ENCODE measurements at places on chromosomes 12 and 14.

GRCh38 chr14:21894003-21894897, 220.6 kb upstream of the OR4E1 start:
- DNase-seq, result peak; percentile 15

DNA sequence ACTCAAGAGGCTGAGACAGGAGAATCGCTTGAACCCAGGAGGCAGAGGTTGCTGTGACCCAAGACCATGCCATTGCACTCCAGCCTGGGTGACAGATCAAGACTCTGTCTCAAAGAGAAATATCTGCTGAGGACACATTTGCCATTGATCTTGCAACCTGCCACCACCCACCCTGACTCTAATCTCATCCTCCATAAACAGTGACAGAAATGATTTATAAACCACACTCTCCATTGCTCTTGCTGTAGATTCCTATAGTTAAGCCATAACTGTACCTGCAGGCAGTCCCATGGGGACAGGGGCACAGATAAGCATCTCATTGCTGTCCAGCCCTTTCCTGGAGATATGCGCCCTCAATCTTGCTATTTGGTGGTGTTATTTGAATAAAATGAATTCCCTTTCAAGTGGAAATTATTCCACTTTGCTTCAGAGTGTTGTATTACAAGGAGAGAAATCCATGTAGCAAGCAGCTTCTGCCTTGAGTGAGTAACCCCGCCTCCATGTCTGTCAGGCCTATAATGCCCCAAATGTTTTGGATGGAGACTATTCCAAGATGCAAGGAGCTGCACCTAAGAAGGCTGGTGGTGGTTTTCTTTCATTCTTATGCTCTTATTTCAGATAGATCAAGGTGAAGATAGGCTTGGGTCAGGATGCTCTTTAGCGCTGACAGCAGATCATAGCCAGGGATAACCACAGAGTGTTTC, 3.0 kb upstream of the ZDHHC22 start:
- no peak for DNase-seq

GRCh38 chr12:82687021-82688011, 610 bp downstream of the TMTC2 start:
- peak; percentile 41 for DNase-seq

DNA sequence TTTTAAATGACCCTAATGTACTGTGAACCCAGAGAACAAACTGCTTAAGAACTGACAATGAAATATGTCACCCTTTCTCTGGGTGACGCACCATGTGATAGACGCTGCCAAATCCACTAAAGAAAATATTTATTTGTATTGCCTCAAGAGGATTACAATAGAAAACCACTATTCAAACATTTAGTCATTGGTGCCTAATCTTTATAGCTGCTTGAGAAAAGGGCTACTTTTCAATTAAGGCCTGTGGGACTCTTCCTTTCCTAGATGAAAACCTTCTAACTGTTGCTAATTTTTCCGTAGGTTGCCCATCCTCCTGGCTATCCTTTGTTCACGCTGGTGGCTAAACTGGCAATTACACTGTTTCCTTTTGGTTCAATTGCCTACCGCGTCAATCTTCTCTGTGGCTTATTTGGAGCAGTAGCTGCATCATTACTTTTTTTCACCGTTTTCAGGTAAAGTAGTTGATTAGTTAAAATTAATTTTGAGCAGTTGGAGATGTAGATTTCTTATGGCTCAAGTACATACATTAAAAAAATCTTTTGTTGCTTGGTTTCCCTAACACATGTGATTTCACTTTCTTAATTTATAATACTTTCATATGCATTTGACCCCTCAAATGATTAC, 6.0 kb downstream of the TMEM260 start:
- DNase-seq, result no peak

GRCh38 chr12:115891556-115892164, 385.8 kb downstream of the MED13L start:
- no peak for DNase-seq

DNA sequence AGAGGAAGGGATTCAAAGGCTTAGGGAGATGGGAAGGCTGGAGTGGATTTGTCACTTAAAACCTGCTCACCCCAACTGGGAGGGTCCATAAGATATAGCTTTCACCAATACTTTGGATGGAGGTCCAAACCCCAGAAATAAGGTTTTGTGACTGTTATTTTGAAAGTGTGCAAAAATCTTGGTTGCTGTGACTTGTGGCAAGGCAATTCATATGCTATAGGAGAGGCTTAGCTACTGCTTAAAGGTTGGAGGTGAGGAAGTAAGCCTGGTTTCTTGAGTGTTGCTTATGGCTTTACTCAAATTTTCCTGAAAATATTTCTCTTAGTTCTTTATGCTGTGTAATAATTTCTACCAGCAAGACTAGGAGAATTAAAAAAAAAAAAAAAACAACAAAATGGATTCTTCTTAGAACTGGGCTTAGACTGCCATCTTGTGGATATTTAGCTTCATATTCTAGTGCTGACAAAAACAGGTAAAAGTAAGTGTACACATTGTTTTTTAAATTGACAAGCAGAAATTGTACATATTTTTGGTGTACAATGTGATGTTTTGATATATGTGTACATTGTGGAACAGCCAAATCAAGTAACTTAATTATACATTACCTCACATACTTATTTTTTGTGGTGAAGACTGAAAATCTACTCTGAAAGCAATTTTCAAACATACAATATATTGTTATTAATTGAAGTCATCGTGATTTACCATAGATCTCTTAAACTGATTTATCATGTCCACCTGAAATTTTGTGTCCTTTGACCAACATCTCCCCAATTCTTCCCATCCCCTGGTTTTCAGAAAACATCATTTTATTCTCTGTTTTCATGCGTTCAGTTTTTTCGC, 23.0 kb downstream of the PDE6H start:
- DNase-seq, result peak; percentile 87

- DNase-seq, result no peak
These were observed 64.4 kb downstream of the TMTC1 start for GRCh38 chr12:29719381-29719780.

GRCh38 chr12:62767496-62767895, 167.5 kb downstream of the PPM1H start:
- DNase-seq, result peak; percentile 61
